ENCODE measurements at places on chromosomes 6 and 20.

GRCh38 chr20:5495939-5496338 is 179.2 kb upstream of the PROKR2 start:
- no peak for DNase-seq

GRCh38 chr6:113591896-113592827 is 265.0 kb upstream of the MARCKS start:
- no peak for DNase-seq

- DNase-seq, result no peak
These were observed 66.7 kb downstream of the ELOVL2 start for GRCh38 chr6:10977231-10977968.

- peak; percentile 44 for DNase-seq
These were observed 7.3 kb upstream of the NAA20 start for GRCh38 chr20:20009784-20010253.

- no peak for DNase-seq
These were observed 1.4 kb upstream of the SLCO4A1 start for GRCh38 chr20:62640870-62641269.
